Karpas-422 (cell line): ENCODE measurements at places on chromosomes 12 and 14. TPM values are rescaled to one million over a fixed set of nuclear protein-coding genes. Genes with fewer than 3 reads are reported as not detected.

- DNase-seq: no peak
These were observed 13.1 kb downstream of the ARID2 start for GRCh38 chr12:45742590-45742989.

DNA sequence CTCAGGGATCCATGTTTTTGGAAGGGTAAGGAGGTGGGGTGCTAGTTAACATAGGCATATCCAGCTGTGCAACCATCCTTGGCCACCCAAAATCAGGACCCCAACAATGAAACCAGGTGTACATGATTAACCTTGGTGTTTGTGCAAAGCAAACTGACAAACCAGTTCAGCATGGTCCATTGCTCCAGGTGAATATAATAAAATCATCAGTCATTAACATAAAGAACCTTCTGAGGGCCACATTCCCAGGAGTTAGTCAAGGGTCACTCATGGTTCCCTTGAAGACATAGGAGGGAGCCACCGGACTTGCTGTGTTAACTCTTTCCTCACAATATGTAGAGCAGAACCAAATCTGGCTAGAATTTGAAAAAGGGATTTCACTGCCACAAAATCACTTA lies 17.8 kb downstream of the SLC38A2 start:
- no peak for DNase-seq

- DNase-seq: peak; percentile 30
These were observed 9.0 kb downstream of the LPAR5 start for GRCh38 chr12:6626654-6627283.

DNA sequence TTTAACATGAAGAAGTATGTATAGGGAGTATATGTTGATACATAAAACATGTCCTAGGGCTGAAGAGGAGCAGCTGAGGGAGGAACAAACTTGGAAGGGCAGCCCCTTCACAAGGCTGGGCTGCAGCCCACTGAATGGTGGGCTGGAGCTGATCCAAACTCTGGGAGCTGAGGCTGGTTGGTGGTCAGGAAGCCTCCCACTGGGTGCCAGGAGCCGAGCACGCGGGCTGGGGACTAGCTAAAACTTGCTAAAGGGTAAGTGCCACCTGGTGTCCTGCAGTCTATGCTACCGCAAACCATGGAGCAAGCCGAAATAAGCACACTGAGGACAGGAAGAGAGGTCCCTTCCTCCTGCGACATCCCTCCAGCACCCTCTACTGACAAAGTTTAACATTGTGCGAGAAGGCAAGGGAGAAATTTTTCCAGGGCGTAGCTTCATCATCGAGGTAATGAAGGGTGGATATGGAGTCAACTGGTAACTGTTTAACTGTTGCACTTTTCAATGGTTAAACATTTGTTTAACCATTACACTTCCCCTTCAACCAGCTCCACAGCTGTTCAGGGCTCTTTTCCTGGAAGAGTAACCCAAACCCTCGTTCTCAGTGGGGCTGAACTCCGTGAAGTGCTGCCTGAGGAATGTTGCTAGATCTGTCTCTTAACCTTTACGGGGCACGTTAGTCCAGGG lies 42.2 kb downstream of the EGLN3 start:
- peak; percentile 80 for DNase-seq

ANO2 gene
- total RNA-seq: not detected in 2 replicates

DNA sequence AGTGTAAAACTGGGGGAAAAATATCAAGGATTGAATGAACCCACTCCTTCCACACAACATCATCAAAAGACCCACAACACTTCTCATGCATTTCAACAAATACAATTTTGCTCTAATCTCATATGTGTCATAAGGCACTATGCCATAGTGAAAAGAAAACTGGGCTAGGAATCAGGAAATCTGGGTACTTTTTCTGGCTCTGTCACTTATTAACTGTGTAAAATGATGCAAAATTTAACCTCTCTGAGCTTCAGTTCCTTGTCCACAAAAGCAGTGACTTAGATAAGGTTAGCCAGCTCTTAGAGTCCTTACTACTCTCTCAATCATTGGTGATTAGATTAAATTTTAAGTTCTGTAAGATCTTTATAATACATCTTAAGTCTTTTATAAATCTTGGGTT lies 250.5 kb upstream of the SOX5 start:
- DNase-seq: no peak

LHX5 gene
- total RNA-seq: not detected in 2 replicates

- DNase-seq: no peak
These were observed 28.2 kb downstream of the KIAA0586 start for GRCh38 chr14:58455593-58456265.

DNA sequence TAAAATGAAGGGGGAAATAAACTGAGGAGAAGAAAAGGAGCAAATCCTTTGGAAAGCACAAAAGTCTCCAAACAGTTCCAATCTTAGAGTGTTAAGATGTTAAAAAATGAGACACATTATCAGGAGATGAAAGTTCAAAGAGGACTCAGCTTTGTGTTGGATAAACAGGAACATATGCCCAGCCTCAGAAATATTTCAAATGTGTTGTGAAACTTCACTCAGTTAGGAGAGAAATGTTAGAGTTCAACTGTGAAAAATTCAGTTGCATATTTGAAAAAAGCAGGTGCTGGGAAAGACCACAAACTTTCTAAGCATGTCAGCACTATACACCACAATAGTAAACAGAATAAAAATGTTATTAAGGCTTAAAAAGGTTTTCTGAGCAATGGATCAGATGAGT lies 136.8 kb upstream of the PRKD1 start:
- no peak for DNase-seq

- no peak for DNase-seq
These were observed 14.4 kb downstream of the PRKCH start for GRCh38 chr14:61335671-61336275.

- peak; percentile 85 for DNase-seq
These were observed 910.0 kb downstream of the TMEM121 start for GRCh38 chr14:106436310-106436905.

TRAF3 gene
- total RNA-seq: 79.1 and 135 TPM in 2 replicates

GRCh38 chr14:104316723-104317491 lies 178.5 kb downstream of the KIF26A start:
- no peak for DNase-seq

DNA sequence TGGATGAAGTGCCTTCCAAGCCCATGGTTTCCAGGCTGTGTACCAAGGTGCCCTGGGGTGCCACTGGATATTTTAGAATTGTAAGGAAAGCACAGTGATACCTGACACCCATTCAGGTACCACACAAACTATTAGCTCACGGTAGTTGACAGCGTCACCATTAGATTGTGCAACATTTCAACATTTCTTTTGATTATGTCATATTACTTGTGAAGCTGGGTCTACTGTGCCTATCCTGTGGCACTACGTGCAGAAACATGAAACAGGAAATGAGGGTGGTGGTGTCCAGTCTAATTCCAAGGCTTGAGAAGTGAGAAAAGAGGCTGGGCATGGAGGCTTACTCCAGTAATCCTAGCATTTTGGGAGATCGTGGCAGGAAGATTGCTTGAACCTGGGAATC lies 75.5 kb upstream of the CPM start:
- DNase-seq: no peak

- no peak for DNase-seq
These were observed 61.7 kb upstream of the NUDT4 start for GRCh38 chr12:93315907-93316622.

KSR2 gene
- 0.04 TPM in 1 of 2 replicates, not detected in the other for total RNA-seq

- DNase-seq: no peak
These were observed 997.9 kb upstream of the FLRT2 start for GRCh38 chr14:84532016-84532415.

GRCh38 chr12:22164139-22164538 lies 118.1 kb downstream of the CMAS start:
- peak; percentile 94 for DNase-seq

DNA sequence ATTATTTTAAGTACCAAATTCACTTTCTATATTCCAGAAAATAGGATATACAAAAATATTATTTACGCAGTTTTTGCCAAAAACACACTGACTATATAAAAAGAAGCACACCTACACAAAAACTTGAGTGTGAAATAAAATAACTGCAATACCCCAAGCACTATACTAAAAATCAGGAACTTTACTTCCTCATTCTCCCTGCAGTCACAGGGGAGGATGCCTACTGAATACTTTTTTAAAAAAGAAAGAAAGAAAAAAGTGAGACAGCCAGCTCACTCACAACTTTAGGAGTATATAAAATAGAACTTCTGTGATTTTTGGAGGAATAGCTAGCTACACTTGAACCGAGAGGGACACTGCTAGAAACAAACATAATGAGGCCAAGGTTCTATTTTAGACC lies 12.2 kb downstream of the RPS6KA5 start:
- DNase-seq: no peak

SLCO1C1 gene
- not detected in 2 replicates for total RNA-seq

CYP46A1 gene
- total RNA-seq: 0.52 and 1.3 TPM in 2 replicates

PXMP2 gene
- 33.2 and 35.5 TPM in 2 replicates for total RNA-seq

DNA sequence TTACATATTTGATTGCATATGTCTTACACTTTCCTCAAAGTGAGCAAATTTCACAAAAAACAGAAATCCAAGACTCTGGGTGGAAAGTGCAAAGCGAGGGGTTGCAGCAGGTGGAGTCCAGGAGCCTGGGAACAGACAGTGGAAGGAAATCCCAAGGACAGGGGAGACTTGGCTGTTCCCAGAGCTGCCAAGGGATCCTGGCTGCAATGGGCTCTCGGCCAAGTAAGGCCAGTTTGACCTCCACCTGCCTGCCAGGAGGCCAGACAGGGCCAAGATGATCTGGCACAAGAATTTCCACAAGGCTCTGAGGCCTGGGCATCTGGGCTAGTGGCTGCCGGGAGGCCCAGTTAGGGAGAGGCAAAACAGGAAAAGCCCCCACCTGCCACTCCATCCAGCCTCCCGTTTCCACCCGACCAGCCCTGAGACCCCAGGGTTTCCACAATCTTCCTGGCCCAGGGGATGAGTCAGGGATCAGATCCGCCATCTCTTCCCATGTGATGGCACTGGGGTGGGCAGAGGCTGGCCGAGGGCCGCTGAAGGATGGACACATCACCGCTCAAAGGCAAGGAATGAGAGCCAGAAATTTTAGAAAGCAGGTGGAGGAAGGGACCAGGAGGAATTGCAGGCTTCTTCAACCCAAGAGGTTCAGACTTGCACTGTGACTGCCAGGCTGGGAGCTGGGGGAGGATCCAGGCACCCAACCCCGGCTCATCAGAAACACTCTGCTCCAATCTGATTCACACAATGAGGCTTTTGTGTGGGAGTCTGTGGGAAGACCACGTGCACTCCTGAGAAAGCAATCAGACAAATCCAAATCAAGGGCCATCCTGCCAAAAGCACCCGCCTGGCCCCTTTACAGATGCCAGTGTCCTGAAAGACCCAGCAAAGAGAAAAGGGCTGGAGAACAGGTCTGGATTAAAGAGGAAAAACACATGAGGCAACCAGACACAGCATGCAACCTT lies 16.3 kb downstream of the SCARB1 start:
- DNase-seq: no peak

MYF6 gene
- total RNA-seq: not detected in 2 replicates

CD163 gene
- total RNA-seq: not detected in 2 replicates

PLEKHA5 gene
- 130 and 189 TPM in 2 replicates for total RNA-seq

ITGB7 gene
- 124 and 159 TPM in 2 replicates for total RNA-seq

TMCC3 gene
- 0.79 and 0.82 TPM in 2 replicates for total RNA-seq

DNA sequence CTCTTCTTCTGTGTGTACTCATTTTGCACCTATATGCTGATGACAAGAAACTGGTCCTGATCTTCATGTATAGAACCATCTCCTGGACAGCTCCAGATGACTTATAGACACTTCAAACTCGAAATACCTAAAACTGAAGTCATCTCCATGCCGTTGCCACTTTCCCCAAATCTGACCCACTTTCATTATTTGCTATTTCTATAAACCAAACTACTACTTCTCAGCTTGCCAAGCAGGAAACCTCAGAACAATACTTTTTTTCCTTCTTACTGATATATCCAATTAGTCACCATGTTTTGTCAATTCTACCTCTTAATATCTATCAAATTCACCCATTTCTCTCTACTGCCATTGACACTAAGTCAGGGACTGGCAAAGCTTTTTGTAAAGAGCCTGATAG lies 14.8 kb downstream of the SGPP1 start:
- no peak for DNase-seq

GRCh38 chr14:52948836-52949235 lies 2.0 kb downstream of the FERMT2 start:
- no peak for DNase-seq

GRCh38 chr12:89479982-89480381 lies 44.6 kb downstream of the GALNT4 start:
- DNase-seq: no peak

- no peak for DNase-seq
These were observed 1315.3 kb downstream of the TMEM121 start for GRCh38 chr14:106841701-106842100.

DNA sequence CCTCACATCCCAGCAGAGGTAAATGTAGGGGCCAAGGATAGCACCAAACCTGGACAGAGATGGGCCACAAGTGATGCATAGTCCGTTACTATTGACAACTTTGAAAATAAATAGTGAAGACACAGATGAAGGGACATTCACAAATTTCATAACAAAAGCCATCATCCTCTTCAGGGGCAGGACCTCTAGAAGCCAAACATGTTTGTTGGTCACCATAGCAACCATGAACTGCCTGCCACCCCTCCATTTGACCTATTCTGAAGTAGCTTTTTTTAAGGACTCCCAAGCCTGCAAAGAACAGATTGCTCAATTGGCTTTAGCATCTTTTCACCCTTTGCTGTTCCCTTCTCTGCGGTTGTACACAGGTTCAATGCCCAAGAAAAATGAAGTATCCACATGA lies 35.7 kb upstream of the MDM1 start:
- no peak for DNase-seq

DNA sequence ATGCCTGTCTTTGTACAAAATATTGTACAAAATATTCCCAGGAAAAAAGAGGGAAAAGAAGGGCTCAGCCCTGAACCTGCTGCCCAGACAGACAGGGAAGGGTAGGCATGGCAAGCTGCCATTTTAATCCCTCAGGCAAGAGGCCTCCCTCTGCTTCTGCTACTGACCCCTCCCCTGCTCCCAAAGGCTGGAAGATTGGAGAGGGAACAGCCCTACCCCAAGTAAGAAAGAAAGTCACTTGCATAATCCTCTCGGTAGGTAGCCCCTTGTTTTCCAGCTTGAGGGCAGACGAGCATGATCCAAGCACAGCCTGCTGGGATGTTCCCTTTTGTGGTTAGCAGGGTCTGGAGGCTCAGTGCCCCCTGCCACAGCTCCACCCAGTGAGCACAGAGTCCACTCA lies 20.7 kb downstream of the ADCY6 start:
- no peak for DNase-seq

GRCh38 chr12:75814851-75815754 lies 216.5 kb downstream of the PHLDA1 start:
- peak; percentile 95 for DNase-seq

MANSC4 gene
- not detected in 2 replicates for total RNA-seq

DNA sequence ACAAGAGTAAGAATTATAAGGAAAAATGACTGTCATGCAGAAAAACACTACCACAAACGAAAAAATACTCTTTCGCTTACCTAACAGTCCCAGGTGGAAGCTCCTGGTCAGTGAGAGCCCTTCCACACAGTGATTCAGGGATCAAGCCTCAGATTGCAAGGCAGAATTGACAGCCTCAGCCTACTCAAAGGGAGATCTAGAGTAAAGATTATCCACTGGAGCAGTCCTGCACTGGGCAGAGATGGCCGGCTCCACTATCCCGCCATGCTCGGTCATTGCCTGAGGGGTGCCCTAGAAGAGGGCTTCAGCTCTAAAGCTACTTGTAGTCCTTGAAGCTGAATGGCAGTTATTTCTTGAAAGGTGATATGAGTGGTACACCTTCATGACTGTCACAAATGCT lies 174.7 kb downstream of the TTC8 start:
- DNase-seq: no peak

- DNase-seq: no peak
These were observed 102.2 kb downstream of the SNAPC1 start for GRCh38 chr14:61864329-61864898.
